ENCODE measurements at places on chromosomes 6 and 20. TPM values are rescaled to one million over a fixed set of nuclear protein-coding genes. Genes with fewer than 3 reads are reported as not detected.

- no peak for DNase-seq
These were observed 80.2 kb upstream of the PRDM1 start for GRCh38 chr6:106005954-106006353.

GRCh38 chr6:88166493-88167351, 575 bp upstream of the CNR1 start:
- DNase-seq = no peak

DNA sequence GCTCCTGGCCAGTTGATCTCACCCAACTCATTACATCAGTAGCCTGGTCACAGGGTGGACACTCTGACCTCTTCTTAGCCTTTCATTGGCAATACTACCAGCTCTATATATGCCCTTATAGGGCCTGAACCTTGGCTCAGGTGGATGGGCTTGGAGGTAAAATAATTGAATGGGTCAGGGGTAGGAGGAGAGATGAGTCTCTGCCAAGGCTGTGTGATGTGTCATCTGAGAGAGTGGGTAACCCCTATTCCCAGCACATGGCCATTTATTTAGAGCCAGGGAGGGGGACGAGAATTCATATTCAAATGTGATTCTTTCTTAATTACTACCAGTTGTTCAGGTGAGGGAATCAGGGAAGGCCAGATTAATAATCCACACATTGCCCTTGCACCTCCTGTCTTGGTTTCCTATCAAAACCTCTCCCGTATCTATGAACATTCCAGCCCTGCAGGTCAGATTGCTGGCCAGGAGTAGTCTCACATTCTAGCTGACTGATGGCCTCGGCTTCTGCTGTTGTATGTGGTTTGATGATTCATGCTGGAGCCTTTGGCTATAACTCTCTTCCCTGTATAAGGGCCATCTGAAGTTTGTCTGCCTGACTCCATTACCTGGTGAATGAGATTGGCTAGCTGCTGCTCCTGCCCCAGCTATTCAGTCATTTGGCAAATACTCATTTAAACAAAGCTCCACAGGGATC, 13.4 kb downstream of the C20orf173 start:
- no peak for DNase-seq

- no peak for DNase-seq
These were observed 6.0 kb upstream of the PRL start for GRCh38 chr6:22302838-22303237.

- DNase-seq = no peak
These were observed 31.8 kb downstream of the PHACTR1 start for GRCh38 chr6:12748411-12748810.

PNRC1 gene
- total RNA-seq = 224 TPM

SLC35B2 gene
- 29.4 TPM for total RNA-seq
